ENCODE measurements at places on chromosomes 3 and 15. TPM values are rescaled to one million over a fixed set of nuclear protein-coding genes. Genes with fewer than 3 reads are reported as not detected.

DNA sequence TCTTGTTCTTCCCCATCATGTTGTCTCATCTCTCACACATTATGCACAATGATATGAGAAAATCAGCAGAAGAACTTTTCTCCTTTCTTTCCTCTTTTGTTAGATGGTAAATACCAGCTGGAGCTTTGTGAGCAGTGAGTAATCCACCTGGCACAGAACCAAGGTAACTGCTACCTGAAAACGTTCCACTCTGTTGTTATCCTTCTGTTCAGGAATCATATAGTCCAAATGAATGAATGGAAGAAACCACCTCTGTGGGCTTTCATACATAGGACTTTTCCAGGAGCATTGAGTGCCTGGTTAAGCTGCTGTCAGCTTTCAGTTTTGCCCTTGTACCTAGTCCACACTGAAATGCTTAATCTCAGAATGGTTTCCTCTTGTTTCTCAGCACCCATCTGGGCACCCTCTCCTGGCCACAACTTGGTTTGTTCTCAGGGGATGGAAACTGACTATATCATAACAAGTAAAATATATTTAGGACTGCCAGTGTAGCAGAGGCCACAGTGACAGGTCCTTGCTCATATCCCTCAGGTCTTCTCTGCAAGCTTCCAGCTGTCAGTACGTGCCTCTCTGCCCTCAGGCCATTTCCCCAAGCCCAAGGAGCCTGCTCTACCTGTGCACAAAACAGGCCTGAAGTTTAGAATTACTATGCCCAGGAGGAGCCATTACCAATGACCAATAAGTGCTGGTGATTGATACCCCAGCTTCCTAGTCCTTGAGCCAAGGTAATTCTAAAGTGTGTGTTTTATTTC is 23.5 kb upstream of the SLC4A7 start:
- peaks cover 4% of the 10 kb centered on the region for H3K4me1 ChIP-seq
- no peaks in the 10 kb centered on the region for H3K36me3 ChIP-seq
- no peaks in the 10 kb centered on the region for H3K27me3 ChIP-seq
- H3K4me3 ChIP-seq: no peak overlapping the region
- DNase-seq: peak; percentile 55

DNA sequence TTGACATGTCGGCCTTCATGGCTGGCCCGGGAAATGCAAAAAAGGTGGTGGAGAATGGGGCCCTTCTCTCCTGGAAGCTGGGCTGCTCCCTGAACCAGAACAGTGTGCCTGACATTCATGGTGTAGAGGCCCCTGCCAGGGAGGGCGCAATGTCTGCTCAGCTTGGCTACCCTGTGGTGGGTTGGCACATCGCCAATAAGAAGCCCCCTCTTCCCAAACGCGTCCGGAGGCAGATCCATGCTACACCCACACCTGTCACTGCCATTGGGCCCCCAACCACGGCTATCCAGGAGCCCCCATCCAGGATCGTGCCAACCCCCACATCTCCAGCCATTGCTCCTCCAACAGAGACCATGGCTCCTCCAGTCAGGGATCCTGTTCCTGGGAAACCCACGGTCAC is 23.1 kb upstream of the BSN start:
- H3K36me3 ChIP-seq: peaks cover 41% of the 10 kb centered on the region
- H3K4me1 ChIP-seq: peaks cover 22% of the 10 kb centered on the region
- no peak for DNase-seq
- no peaks in the 10 kb centered on the region for H3K27me3 ChIP-seq
- H3K27ac ChIP-seq: no peak overlapping the region

SPPL2A gene
- total RNA-seq: 74.1 TPM

- no peak overlapping the region for H3K27ac ChIP-seq
- no peak overlapping the region for H3K4me3 ChIP-seq
- no peaks in the 10 kb centered on the region for H3K27me3 ChIP-seq
- no peak for DNase-seq
- H3K4me1 ChIP-seq: no peaks in the 10 kb centered on the region
These were observed 50.9 kb upstream of the NPHP3 start for GRCh38 chr3:132773071-132773619.

AADACL2 gene
- not detected for total RNA-seq

Data from stomach (tissue), 19 donors.